ENCODE measurements at places on chromosomes 6 and 20. TPM values are rescaled to one million over a fixed set of nuclear protein-coding genes. Genes with fewer than 3 reads are reported as not detected.

DNA sequence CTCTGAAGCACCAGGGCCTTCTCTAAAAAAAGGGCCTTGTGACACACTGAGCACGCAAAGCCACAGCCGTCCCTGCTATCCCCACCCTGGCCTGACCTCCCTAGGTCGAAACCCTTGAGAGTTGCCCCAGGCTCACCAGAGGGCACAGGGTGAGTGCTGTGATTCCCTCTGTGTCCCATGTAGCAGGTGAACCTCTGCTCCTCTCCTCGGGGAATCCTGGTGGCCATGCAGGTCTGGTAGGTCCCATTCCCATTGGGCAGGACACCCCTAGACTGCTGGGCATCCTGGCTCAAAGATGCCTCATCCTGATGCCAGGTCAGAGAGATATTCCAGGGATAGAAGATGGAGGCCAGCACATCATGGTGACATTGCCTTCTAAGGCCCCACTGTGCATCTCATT lies 20.9 kb downstream of the HLA-F start:
- DNase-seq = no peak

GRCh38 chr6:167407239-167408064 lies 82.6 kb downstream of the TTLL2 start:
- no peak for DNase-seq

DNA sequence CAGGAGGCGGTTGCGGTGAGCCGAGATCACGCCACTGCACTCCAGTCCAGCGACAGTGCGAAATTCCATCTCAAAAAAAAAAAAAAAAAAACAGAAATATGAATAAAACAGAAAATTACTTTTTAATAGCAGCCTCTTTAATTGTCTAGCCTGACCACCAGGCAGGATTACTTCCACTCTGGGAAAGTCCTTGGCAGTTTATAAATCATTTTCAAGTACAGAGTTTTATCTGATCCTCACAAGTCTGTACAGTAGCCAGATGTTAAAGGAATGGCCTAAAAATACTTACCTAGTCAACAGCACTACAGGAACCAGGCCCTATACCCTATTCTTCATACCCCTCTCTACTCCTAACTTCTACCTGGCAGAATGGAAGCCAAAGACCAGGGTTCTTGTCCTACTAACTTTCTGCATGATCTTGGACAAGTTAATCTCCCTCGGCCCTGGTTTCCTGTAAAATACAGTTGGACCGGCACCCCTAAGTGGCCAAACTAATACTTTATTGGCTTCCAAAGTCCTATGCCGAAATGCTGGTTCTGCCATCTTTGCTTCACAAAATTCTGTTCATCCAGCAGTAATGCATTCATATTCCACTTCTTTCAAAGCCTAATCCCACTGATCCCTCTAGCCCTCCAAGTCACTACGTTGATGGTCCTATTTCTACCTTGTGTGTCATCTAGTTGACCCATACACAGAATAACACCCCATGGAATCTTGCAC lies 1.9 kb downstream of the EIF2S2 start:
- no peak for DNase-seq

GRCh38 chr20:10686356-10687133 lies 12.7 kb upstream of the JAG1 start:
- DNase-seq = no peak

DNA sequence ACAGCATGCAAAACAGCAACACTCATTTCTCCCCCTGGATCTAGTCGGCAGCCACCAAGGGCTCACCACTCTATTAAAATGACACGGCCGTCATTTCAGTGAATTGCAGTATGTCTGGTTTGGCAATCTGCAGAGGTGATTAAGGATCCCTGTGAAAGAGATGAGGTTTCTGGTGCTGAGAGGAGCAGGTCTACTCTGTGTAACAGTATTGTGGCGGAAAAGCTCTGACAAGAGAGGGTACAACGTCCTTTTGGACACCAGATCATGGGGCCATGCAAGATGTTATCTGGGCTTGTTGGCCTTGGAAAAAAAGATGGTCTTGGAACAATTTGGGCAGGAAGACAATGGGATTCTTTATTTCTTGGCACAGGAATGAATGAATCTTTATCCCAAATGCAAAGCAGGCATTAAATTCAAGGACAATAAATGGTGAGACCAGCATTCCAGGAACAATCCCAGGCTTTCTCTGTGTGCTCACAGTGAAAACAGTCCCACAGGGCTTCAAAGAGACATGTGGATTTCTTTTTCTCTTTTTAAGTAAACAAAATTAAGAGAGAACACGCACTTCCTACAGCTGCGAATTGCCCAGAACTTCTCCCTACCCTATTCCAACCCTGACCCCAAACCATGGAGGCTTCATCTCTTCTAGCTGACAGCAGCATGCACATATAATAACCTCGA lies 33.7 kb upstream of the ADGRF1 start:
- no peak for DNase-seq

DNA sequence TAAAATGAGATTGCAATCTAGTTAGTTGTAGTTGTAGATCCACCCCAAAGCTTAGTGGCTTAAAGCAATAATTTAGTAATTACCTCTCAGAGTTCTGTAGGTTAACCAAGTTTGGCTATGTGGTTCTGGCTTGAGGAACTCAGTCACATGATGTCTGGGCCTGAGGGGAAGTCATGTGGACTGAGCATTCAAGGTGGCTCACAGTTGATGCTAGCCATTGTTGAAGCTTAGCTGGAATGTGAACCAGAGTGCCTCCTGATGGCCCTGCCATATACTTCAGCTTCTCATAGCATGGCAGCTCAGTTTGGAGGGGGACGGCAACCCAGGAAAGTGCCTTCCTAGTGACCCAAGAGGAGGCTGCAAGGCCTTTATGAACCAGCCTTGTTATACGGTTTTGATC lies 263.2 kb upstream of the RNF217 start:
- no peak for DNase-seq

DNA sequence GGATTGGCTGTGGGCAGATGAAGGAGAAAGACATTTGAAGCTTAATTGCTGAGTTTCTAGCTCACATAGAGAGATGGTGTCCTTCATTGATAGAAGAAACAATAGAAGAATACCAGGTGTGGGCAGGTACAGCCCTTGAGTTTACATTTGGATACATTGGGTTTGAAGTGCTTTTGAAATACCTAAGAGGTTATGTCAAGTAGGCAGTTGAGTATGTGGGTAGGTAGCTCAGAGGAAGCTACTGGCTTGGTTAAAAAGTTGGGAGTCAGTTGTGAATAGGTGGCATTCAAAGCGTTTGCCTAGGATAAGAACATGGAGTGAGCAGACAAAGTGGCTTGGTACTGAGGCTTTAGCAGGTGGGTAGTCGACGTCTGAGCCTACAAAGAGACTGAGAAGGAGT lies 25.0 kb downstream of the NDUFAF5 start:
- DNase-seq = no peak

DNA sequence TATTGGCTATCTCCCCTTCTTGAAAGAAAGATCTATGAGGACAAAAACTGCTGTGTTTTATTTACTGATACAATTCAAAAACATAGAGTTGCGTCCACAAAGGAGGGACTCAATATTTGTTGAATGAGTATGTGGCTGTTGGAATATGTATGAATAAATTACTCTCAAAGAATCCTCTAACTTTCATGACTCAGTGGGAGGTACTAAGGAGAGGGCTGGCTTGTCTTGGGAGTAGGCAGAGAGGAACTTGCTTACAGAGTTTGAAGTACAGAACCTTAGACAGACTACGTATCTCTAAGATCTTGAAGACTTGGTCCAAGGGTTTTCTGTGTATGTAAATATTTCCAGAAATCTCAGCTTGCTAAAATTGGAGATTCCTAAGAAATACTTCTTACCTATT lies 504.0 kb upstream of the PTCHD4 start:
- DNase-seq = no peak

- no peak for DNase-seq
These were observed 73.8 kb downstream of the SASH1 start for GRCh38 chr6:148416330-148416965.

- DNase-seq = no peak
These were observed 57.6 kb downstream of the ADGRG6 start for GRCh38 chr6:142359271-142359960.

- DNase-seq = no peak
These were observed 35.7 kb downstream of the TSPYL4 start for GRCh38 chr6:116218172-116218633.

- no peak for DNase-seq
These were observed 17.5 kb downstream of the L3MBTL1 start for GRCh38 chr20:43525021-43525420.

DNA sequence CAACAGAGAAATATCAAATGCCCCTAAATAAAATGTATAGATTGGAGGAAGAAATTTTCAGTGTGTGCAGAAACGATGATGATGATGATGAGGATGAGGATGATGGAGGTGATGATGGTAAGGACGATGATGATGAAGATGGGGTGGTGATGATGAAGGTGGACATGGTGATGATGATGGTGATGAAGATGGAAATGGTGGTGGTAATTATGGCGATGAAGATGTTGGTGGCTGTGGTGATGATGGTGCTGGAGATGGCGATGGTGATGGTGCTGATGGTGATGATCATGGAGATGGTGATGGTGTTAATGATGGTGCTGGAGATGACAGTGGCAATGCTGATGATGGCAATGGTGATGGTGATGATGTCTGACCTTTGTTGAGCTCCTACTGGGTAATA lies 141.2 kb downstream of the DHX35 start:
- DNase-seq = no peak

DNA sequence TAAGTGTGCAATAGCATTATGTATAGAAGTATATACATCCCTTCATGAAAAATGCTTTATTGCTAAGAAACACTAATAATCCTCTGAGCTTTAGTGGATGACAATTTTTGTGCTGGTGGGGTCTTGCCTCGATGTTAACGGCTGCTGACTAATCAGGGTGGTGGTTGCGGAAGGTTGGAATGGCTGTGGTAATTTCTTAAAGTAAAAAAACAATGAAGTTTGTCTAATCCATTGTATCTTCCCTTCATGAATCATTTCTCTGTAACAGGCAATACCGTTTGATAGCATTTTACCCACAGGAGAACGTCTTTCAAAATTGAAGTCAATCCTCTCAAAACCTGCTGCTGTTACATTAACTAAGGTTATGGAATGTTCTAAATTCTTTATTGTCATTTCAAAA lies 816.5 kb upstream of the GJE1 start:
- DNase-seq = no peak

- no peak for DNase-seq
These were observed 55.7 kb upstream of the NOP56 start for GRCh38 chr20:2596673-2597279.

DNA sequence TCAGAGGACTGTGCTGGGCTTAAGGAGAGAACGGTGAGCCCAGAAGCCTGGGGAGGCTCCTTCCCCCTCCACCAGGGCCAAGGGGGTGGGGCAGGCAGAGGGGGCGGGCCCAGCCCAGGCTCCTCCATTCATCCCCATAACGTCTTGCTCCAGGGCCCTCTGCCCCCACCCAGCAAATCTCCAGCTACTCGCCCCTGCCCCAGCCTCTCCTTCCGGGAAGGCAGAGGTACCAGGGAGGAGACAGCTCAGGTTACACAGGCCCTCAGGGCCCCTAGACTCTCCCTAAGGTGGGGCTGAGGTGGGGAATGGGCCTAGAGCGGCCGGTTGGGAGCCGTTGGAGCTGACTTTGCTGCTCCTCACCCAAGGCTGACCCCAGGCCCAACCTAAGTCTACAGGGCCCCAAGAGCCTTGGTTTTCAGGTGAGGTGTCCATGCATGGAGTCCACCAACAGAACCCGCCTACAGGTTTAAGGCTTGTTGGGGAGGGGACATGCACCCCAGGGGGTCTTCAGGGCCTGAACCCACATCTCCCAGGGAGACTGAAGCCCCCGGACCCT lies 1.2 kb downstream of the LAMA5 start:
- no peak for DNase-seq

DNA sequence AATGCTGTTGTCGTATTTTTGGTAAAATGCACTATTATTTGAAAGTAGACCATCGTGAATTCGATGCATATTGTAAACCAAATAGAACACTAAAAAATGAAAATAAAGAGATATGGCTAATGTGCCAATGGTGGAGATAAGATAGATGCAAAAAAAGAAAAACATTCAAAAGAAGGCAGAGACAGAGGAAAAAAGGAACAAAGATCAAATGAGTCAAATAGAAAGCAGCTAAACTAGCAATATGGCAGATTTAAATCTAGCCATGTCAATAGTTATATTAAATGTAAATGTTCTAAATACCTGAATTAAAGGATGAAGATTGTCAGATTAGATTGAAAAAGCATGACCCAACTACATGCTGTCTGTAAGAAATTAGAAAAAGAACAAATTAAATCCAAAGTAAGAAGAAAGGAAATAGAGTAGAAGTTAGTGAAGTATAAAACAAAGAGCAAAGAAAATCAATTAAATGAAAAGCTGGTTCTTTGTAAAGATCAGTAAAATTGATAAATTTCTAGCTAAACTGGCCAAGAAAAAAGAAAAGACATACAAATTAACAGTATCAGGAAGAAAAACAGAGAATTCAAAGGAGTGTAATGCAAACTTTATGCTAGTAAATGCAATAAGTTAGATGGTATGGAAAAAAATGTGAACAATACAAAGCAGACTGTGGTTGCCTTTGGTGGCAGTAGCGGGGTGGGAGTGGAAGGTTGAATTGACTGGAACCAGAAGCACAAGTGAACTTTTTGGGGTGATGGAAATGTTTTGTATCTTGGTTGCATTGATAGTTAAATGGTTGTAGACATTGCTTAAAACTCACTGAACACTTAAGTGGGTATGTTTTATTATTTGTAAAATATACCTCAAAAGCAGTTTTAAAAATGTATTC lies 44.8 kb downstream of the PTPN1 start:
- no peak for DNase-seq

GRCh38 chr6:32659856-32660595 lies 6.4 kb downstream of the HLA-DQB1 start:
- no peak for DNase-seq

- DNase-seq = no peak
These were observed 40.0 kb downstream of the HEBP2 start for GRCh38 chr6:138443979-138444378.

DNA sequence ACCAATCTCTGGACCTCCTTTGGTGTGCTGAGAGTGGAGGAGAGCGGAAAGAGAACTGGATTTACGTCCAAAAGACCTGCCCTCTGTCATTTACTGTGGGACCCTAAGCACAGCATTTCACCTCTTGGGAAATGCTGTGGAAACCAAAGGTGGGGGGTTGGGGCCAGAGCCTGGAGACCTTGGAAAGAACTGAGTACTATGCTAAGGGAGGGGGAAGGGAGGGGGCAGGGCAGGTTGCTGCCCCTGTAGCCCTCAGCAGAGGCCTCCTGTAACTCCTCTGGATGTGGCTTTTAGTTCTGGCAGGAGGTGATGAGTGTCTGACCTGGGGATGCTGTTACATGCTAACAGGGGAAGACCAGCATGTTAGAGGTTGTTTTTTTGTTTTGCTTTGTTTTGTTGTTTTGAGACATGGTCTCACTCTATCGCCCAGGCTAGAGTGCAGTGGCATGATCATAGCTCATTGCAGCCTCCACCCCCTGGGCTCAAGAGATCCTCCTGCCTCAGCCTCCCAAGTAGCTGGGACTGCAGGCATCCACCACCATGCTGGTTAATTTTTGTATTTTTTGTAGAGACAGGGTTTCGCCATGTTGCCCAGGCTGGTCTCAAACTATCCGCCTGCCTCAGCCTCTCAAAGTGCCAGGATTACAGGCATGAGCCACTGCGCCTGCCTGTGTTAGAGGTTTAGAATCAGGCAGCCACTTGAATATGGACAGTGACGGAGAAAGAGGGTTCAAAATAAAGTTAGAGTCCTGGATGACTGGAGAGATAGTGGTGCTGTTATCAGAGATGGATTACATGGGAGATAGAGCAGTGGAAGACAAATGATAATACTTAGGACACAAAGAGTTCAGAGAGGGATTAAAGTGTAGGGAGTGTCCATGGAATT lies 18.4 kb upstream of the PARD6B start:
- no peak for DNase-seq

HTR1E gene
- not detected for total RNA-seq

ZNF343 gene
- 5.0 TPM for total RNA-seq

SLC22A2 gene
- not detected for total RNA-seq

TMEM151B gene
- total RNA-seq = not detected

PACSIN1 gene
- total RNA-seq = 1.3 TPM

SLC35D3 gene
- total RNA-seq = not detected
